ENCODE measurements at places on chromosomes 3 and 15. TPM values are rescaled to one million over a fixed set of nuclear protein-coding genes. Genes with fewer than 3 reads are reported as not detected.

The UBE2E2 gene
- 46.4 TPM for polyA plus RNA-seq

The ZNF770 gene
- 3.8 TPM for polyA plus RNA-seq

The FOXL2NB gene
- not detected for polyA plus RNA-seq

The SLC24A5 gene
- polyA plus RNA-seq, result not detected

The TRAK1 gene
- 11.5 TPM for polyA plus RNA-seq

The CTXND1 gene
- not detected for polyA plus RNA-seq

The TCAIM gene
- 12.4 TPM for polyA plus RNA-seq

The FGF7 gene
- 0.25 TPM for polyA plus RNA-seq

The UROC1 gene
- not detected for polyA plus RNA-seq

- peaks cover 10% of the 10 kb centered on the region for H3K4me1 ChIP-seq
- H3K27me3 ChIP-seq, result no peaks in the 10 kb centered on the region
- H3K4me3 ChIP-seq, result no peak overlapping the region
- DNase-seq, result no peak
- no peaks in the 10 kb centered on the region for H3K36me3 ChIP-seq
Observed at GRCh38 chr3:128577711-128578110, 72.9 kb downstream of the RPN1 start.

DNA sequence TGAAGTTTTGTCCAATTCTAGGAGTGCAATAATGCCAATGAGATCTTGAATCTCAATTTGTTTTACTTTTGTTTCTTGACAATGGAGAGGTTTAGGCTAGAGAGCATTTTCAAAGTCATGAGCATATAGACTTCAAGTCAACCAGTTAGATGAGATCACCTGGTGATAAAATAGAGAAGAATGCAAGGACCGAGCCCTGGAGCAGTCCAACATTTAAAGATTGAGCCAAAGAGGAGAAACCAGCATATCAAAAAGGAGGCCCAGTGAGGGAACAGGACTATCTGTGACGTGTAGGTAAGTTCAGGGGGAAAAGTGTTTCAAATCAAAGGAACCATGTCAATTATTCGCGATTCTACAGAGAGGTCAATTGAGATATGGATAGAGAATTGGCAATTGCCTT lies 1.7 kb upstream of the PIAS1 start:
- H3K27me3 ChIP-seq, result no peaks in the 10 kb centered on the region
- H3K36me3 ChIP-seq, result no peaks in the 10 kb centered on the region
- no peak overlapping the region for H3K4me3 ChIP-seq
- H3K4me1 ChIP-seq, result peaks cover 12% of the 10 kb centered on the region
- DNase-seq, result no peak

DNA sequence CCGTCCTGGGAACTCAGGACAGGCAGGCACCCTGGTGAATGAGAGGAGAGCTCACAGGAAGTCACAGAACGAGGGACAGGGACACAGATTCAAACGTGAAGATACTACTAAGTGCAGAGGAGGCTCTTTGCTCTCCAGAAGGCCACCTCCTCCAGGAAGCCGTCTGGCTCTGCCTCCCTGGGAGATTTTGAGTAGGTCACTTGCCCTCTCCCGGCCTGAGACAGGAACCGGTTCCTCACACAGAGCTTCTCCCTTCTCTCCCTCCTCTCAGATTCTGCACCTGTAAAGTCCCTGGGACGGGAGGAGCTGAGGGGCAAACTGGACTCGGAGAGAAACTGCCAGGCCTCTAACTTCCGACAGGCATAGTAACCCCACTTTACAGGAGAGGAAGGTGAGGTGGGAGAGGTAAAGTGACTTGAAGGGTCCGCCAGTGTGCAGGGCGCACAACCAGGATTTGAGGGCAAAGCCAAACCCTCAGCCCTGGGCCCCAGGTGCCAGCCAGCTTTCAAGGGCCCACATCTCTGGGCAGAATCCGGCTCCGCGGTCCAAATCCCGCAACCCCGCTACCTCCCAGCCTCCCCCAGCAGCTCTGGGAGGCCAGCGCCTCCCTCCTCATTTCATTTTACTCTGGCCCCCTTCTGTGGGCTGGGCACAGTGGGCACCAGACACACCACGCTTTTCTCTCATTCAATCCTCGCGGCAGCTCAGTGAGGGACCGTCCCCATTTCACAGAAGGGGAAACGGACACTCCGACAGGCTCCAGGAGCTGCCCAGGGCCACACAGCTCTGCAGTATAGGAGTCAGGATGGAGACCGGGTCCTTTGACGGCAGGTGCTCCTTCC lies 150.2 kb downstream of the SMAD6 start:
- no peak overlapping the region for H3K4me3 ChIP-seq
- H3K36me3 ChIP-seq, result no peaks in the 10 kb centered on the region
- H3K27ac ChIP-seq, result peak overlapping the region; percentile 42
- peaks cover 6% of the 10 kb centered on the region for H3K4me1 ChIP-seq

- no peaks in the 10 kb centered on the region for H3K36me3 ChIP-seq
- DNase-seq, result no peak
- H3K27ac ChIP-seq, result peak overlapping the region; percentile 96
- H3K4me3 ChIP-seq, result no peak overlapping the region
Observed at GRCh38 chr3:149620291-149621020, 37.4 kb downstream of the WWTR1 start.

DNA sequence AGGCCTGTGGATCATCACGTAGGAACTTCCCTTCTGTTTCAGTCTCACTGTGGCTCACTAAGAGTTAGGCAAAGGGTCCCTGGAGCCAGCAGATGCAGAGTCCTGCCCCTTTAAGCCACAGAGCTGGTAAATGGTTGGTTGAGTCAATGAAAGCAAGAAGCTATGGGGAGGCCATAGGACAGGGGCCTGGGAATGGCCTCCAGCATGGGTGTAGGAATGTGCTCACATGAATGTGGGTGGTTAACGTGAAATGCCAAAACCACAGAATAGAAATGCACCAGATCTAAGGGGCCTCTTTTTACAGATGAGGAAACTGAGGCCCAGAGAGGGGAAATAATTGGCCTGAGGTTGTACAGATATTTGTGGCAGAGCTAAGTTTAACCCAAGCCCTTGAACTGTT lies 150.3 kb downstream of the TLE3 start:
- H3K27ac ChIP-seq, result no peak overlapping the region
- H3K4me3 ChIP-seq, result no peak overlapping the region
- DNase-seq, result no peak
- H3K36me3 ChIP-seq, result no peaks in the 10 kb centered on the region
- H3K4me1 ChIP-seq, result peaks cover 2% of the 10 kb centered on the region

GRCh38 chr3:196691386-196691785 lies 20.7 kb downstream of the CEP19 start:
- no peak for DNase-seq
- H3K4me1 ChIP-seq, result peaks cover 4% of the 10 kb centered on the region
- H3K36me3 ChIP-seq, result no peaks in the 10 kb centered on the region
- H3K4me3 ChIP-seq, result no peak overlapping the region

GRCh38 chr3:178685591-178685906 lies 149.3 kb downstream of the KCNMB2 start:
- no peaks in the 10 kb centered on the region for H3K36me3 ChIP-seq
- H3K4me1 ChIP-seq, result no peaks in the 10 kb centered on the region
- H3K27ac ChIP-seq, result no peak overlapping the region
- H3K27me3 ChIP-seq, result no peaks in the 10 kb centered on the region
- DNase-seq, result no peak
- no peak overlapping the region for H3K4me3 ChIP-seq

- no peak overlapping the region for H3K4me3 ChIP-seq
- H3K27ac ChIP-seq, result no peak overlapping the region
- no peak for DNase-seq
- peaks cover 39% of the 10 kb centered on the region for H3K36me3 ChIP-seq
Observed at GRCh38 chr3:40463579-40463978, 6.4 kb downstream of the RPL14 start.

DNA sequence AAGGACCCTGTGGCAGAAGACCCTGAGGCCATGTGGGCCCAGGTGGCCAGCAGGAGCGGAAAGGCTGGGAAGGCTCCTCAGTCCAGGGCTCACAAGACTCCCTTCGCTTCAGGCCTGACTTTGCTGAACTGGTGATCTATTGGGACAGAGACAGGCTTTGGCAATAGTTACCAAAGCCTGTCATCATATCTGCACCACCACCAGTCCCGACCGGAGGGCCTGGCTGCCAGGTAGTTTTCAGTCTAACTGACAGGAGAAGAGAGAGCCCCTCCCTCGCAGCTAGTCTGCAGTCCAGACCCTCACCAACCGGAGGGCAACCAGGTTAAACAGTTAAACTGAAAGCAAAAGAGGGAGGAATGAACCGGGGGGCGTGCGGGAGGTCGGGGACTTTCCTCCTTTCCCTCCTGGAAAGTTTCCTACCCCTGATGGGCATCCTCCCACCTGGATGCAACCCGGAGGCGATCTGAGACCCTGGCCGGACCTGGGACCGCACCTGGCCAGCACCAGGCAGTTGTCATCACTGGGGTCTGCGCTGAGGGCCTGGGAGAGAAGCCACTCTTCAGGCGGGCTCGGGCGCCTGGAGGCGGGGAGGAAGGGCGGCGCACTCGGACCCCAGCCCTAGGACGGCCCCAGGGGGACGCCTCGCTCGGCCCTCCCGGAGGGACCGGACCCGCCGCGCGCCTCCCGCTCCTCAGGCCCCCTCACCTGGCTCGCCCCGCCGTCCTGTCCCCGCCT lies 435 bp downstream of the RAB27A start:
- H3K36me3 ChIP-seq, result no peaks in the 10 kb centered on the region
- H3K4me1 ChIP-seq, result no peaks in the 10 kb centered on the region
- H3K27ac ChIP-seq, result peak overlapping the region; percentile 15
- H3K4me3 ChIP-seq, result peak overlapping the region; percentile 74
- no peaks in the 10 kb centered on the region for H3K27me3 ChIP-seq

GRCh38 chr3:139830817-139831216 lies 104.2 kb upstream of the CLSTN2 start:
- peak; percentile 76 for DNase-seq
- H3K27me3 ChIP-seq, result no peaks in the 10 kb centered on the region
- H3K36me3 ChIP-seq, result no peaks in the 10 kb centered on the region
- peak overlapping the region; percentile 81 for H3K27ac ChIP-seq
- H3K4me3 ChIP-seq, result no peak overlapping the region
- H3K4me1 ChIP-seq, result no peaks in the 10 kb centered on the region
